Esophagus muscularis mucosa (tissue), 4 donors: ENCODE measurements at places on chromosomes 4 and X.

DNA sequence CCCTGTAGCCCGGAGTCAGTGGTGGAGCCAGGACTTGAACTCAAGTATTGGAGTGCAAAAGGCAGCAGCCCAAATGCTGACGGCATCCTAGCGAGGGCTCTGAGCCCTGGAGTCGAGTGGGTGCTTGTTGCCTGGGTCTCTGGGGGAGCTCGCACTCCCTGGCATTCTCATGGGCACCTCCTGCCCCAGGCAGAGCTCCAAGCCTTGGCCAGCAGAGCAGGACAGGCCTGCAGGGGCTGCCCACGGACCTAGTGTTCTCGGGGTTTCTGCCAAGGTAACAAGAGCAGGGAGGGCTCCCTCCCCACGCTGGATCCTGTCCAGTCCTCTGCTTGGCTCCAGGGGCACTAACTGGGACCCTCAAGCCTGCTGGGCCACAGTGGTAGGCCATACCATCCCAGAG, 17.6 kb upstream of the WFS1 start:
- DNase-seq = no peak

GRCh38 chr4:121783210-121783609, 17.9 kb upstream of the EXOSC9 start:
- DNase-seq = no peak

GRCh38 chr4:128876200-128876599, 66.7 kb downstream of the JADE1 start:
- DNase-seq = no peak

- no peak for DNase-seq
Measured at GRCh38 chr4:174983128-174983750, 65.1 kb downstream of the ADAM29 start.

GRCh38 chr4:44629280-44629866, 22.1 kb downstream of the YIPF7 start:
- no peak for DNase-seq

- no peak for DNase-seq
Measured at GRCh38 chr4:93147524-93148212, 680.9 kb upstream of the ATOH1 start.

- no peak for DNase-seq
Measured at GRCh38 chrX:45781901-45782553, 581.4 kb upstream of the DIPK2B start.

DNA sequence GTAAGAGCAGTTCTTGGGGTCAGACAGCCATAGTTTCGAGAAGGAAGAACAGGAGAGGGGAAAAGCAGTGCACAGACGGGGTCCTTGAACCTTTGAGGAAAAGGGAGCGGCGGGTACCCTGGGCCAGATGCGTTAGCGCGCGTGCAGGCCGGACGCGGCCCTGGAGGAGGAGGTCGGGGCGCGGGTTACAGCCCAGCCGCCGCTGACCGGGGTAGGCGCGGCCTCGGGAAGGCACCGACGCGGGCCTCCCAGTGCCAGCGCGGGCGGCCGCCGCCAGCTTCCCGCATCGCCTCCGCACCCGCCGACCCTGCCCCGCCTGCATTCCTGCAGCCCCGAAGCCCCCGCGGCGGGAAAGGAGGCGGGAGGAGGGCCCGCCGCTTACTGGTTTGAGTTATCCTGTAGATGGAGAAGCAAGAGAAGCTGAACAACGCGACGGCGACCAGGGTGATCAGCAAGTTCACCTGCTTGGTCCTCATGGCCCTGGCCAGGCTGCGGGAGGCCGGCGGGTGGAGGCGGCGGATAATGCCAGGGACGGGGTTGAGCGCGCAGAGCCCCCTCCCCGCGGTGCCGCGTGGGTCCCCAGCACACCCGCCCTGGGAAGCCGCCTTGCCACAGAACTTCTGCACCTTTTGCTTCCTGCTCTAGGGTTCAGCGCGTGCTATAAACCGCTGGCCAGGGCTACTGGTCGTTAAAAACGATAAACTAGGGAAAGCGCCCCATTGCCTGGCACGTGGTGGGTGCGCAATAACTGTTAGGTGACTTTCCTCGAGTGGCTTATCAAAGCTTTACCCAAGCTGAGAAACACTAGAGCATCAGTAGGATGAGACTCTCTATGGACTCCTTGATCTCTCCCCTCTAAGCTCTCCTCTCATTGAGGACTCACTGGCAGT, at the start of gene MGAT4D:
TSS of gene MGAT4D (minus strand) at position 547 of the 890 bp plus-strand sequence. CDS start at position 476, 71 bp downstream.
- no peak for DNase-seq

GRCh38 chr4:88275516-88275915, 8.8 kb downstream of the PPM1K start:
- peak; percentile 19 for DNase-seq

GRCh38 chr4:77147079-77147782, 9.8 kb upstream of the CCNG2 start:
- no peak for DNase-seq
